Right ventricle myocardium superior (tissue), 1 donor: ENCODE measurements at places on chromosomes 6 and 20. TPM values are rescaled to one million over a fixed set of nuclear protein-coding genes. Genes with fewer than 3 reads are reported as not detected.

Gene MYH7B
- 222 TPM for total RNA-seq

- no peak for DNase-seq
These were observed 66.4 kb upstream of the ATXN1 start for GRCh38 chr6:16827627-16828026.

DNA sequence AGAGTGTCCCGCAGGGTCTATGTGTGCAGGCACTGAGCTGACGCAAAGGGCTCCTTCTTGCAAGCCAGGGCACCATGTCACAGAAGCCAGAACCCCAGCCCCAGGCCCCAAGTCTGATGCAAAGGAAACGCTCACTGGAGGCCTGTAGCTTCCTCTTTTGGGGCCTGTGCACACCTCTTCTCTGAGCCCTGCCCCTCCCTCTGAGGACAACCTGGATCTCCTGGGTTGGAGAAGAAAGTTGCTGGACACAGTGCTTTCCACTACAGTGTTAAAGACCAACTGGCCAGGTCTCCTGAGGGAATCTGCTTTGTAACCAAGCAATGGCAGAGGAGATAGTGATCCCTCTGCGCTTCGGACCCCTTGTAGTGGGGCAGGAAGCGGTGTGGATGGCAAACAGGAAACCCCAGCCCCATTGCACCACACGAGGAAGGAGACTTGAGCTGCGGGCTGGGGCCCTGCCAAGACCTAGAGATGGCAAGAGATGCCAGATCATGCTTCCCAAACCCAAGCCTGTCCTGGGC, 90.0 kb downstream of the PRND start:
- peak; percentile 87 for DNase-seq

- DNase-seq: peak; percentile 79
These were observed 855 bp upstream of the GFOD1 start for GRCh38 chr6:13488015-13488895.

- no peak for DNase-seq
These were observed 239.3 kb upstream of the SULF2 start for GRCh38 chr20:48024539-48024938.

DNA sequence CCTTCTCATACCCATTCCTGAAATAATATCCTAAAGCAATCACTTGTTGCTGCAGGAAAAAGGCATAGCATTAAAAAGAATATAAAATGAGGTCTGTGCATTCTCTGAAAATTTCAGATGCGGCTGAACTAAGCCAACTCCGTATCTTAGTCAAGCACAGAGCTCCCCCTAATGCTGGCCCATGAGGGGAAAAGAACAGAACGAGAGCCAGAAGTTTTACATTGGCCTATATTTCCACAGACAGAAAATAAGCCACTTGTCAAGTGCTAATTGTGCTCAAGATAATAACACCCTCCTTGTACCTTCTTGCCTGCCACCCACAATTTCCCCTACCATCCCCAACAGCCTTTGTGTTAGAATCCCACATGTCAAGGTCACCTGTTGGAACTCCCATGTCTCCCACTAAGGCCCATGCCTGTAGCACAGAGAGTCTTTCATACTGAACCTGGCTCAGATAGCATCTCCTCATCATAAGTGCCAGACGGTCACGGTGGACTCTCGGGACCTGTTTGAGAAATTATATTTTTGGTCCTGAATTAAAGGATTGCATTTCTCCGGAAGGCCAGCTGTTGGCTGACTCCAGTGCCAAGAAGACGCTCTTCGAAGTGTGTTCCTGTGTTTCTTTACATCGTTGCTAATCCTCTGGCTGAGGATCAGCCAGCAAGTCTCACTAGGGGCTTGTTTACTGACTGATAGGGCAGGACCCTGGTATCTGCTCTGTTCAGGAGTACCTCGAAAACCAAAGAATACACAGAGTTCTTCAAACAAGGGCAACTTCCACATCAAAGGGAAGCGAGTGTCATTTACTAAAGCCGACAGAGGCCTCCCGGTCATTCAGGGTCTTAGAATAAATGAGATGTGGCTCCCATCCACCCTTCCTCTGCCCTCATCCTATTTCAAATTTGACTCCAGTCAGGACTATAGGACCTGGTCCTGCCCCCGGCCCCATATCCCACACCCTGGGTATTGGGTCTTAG, 183.4 kb upstream of the FBXL4 start:
- DNase-seq: no peak

DNA sequence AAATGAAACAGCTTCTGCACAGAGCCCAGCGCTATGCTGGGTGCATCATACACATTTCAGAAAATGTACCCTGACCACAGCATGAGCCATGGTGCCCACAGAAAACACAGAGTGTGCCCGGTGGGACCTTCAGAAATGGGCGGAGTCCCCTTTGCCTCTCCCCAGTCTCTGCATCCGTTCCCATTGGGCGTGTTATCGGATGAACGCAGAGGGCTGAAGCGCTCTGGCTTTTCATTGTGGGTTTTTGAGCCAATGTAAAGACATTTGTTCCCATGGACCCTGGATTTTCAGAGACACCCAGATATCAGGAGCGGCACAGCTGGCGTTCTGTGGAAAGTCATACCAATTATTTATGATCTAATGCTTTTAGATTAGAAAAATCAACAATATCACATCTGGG, 99.8 kb downstream of the DACT2 start:
- no peak for DNase-seq

DNA sequence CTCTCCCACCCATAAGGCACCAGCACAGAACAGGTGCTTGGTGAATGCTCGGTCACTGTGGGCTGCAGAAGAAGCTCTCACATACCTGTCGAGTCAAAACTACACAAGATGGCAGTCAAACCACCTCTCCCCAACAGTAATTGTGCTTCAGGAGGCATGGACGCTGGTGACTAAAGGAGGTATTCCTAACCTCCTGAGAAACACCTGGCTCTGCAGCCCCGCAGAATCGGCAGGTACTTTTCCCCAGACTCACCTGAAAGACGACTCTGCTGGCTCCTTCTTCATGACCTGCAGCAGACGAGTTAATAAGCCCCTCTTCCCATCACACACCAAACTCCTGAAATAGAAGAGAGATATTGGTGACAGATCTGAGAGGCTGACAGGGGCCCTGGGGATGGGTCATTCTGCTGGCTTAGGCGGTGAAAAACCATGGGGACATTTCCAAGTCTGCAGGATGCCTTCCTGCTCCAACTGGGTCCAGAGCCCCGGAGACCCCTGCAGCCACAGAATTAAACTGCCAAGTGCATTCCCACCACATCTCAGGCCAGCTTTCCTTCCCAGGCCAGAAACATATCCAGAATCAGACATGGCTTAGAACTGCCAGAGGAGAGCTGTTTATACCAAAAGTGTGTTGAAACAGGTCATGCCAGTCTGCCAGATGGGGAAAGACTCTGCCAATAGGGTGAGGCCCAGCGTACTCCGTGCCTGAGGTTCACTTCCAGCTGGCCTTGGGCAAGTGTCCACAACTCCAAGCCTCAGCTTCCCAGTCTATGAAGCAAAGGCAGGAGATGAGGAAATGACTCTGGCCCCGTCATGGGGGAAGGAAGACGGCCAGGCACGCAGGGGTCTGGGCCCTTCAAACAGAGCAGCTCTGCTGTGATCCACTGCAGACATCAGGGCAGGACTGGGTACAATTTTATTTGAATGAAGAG, 53.0 kb downstream of the MYH7B start:
- DNase-seq: peak; percentile 74

- peak; percentile 68 for DNase-seq
These were observed 46.0 kb downstream of the GTF2H5 start for GRCh38 chr6:158213925-158214674.

DNA sequence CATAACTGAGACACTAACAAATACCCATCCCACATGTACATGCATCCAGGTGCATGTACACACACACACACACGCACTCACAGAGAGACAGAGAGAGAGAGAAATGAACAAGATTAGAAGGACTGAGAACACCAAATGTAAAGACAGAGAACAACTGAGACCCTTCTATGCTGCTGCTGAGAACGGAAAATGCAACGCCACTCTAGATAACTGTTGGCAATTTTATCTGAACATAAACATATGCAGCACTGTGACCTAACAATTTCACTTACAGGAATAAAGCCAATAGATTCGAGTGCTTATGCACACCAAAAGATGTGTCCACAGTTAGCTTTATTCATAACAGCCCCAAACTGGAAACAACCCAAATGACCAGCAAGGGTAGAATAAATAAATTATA, 103.8 kb upstream of the LY86 start:
- DNase-seq: no peak

DNA sequence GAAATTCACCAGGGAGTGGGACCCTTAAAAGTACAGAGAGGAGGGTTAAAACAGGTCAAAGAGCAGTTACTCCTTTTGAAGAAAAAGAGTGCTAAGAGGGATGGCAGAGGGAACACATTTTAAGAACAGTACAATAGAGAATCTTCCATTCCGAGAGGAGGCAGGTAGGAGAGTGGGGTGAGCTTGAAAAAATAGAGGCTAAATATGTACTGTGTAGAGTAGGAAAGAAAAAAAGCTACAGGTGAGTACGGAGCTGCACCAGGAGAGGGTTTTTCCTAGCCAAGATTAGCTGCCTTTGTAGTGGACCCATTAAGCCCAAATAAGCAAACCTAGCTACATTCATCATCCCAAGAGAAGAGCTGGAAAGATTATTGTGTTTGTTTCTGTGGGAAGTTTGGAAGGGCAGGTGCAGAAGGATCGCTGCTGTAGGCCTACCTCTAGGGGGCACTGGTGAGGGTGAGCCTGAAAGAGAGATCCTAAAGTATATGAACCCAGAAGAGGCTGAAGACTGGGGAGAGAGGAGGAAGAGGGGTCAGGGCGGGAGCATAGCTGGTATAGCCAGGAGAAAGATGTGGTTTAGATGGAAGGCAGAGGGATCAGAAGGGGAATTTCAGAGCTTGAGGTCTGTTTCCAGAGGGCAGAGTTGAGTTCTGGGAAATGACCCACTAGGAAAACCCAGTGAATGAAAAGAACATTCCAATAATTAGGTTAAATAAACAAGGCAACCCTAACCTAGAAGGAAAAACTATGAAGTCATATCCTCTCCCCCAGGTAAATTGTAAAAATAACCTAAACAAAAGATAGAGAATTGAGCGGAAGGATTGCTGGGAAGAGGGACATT, 50.2 kb upstream of the HINT3 start:
- DNase-seq: no peak

- DNase-seq: no peak
These were observed 13.8 kb downstream of the UBE2V1 start for GRCh38 chr20:50099113-50099512.

GRCh38 chr6:110486756-110487155, 10.3 kb upstream of the SLC22A16 start:
- DNase-seq: no peak

- DNase-seq: no peak
These were observed 626 bp upstream of the CDK5RAP1 start for GRCh38 chr20:33401921-33402369.

Gene PRR18
- total RNA-seq: not detected

Gene MAP7
- 2.1 TPM for total RNA-seq

GRCh38 chr20:47574616-47575364, 73.1 kb downstream of the NCOA3 start:
- DNase-seq: no peak

DNA sequence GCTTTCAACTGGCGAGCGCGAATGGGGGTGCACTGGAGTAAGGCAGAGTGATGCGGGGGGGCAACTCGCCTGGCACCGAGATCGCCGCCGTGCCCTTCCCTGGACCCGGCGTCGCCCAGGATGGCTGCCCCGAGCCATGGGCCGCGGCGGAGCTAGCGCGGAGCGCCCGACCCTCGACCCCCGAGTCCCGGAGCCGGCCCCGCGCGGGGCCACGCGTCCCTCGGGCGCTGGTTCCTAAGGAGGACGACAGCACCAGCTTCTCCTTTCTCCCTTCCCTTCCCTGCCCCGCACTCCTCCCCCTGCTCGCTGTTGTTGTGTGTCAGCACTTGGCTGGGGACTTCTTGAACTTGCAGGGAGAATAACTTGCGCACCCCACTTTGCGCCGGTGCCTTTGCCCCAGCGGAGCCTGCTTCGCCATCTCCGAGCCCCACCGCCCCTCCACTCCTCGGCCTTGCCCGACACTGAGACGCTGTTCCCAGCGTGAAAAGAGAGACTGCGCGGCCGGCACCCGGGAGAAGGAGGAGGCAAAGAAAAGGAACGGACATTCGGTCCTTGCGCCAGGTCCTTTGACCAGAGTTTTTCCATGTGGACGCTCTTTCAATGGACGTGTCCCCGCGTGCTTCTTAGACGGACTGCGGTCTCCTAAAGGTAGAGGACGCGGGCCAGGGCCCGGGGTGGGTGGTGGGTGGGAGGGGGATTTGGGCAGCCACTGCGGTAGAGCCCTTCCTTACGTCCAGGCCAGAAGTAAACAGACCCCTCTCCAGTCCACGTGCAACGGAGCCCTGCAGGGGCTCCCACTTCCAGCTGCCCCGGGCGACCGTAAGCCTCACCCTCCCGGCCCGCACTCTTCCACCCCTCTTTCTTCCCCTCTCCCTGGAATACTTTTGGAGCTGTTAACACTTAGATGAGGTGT, 998 bp downstream of the BMP2 start:
- DNase-seq: peak; percentile 53

DNA sequence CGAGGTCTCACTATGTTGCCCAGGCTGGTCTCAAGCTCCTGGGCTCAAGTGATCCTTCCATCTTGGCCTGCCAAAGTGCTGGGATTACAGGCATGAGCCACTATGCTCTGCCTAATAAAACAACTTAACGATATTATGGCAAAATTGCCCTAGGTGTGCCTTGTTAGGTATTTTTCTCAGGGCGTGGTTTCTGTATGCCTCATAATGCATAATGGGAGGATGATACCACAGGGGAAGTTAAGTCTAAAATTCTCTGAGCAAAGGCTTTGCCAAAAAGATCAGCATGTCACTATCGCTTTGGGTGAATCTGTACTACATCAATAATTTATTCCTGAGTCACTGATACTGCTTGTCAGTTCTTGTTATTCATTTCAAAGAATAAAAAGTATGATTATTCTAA, 15.9 kb upstream of the LOC128125822 start:
- no peak for DNase-seq

GRCh38 chr6:149750136-149750609, 632 bp downstream of the PCMT1 start:
- DNase-seq: peak; percentile 61
